ENCODE measurements at places on chromosomes 6 and 20.

- DNase-seq = no peak
Observed at GRCh38 chr6:115891111-115891669, 169.5 kb downstream of the FRK start.

DNA sequence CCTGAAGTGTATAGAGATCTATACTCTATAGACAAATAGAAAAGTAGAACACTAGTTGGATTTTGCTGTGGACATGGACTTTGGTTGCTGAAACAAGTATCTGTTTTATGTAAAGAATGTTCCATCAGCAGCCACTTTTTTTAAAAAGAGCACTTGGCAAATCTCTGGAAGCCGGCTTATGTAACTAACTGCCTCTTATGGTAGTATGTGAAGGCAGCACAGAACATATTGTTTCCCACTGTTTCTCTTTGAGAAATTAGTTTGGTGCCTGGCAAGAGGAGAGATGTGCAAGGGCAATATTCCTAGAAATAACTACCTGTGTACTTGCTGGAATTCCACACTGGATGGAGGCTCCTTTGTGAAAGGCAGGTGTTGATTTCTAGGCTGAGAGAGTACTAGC is 242.3 kb upstream of the PREP start:
- no peak for DNase-seq

GRCh38 chr6:122839472-122839871 is 50.4 kb downstream of the SMPDL3A start:
- no peak for DNase-seq

- no peak for DNase-seq
Observed at GRCh38 chr6:2961506-2961905, 9.9 kb downstream of the SERPINB6 start.

GRCh38 chr6:87945966-87946365 is 101.7 kb upstream of the SPACA1 start:
- DNase-seq = no peak

DNA sequence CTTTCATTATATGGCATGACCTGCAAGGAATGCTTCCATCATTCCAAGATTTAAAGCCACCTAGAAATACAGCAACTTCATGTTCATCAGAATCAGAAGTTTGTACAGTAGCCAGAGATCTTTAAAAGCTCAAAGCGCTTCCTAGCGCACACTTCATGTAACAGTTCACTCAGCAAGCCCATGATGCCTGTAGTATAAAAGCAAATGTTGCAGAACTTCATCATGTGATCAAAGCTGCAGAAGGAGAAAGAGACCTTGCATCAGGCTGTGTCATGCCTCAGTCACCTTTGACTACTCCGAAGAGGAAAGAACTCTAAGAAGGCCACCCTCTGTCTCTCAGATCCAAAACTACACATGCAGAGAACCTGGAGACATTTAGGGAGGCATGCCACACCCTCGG is 78.5 kb downstream of the AGPAT4 start:
- DNase-seq = no peak

- DNase-seq = no peak
Observed at GRCh38 chr6:2797564-2798031, 32.4 kb downstream of the WRNIP1 start.

- DNase-seq = no peak
Observed at GRCh38 chr20:53948383-53949318, 121.7 kb downstream of the BCAS1 start.

DNA sequence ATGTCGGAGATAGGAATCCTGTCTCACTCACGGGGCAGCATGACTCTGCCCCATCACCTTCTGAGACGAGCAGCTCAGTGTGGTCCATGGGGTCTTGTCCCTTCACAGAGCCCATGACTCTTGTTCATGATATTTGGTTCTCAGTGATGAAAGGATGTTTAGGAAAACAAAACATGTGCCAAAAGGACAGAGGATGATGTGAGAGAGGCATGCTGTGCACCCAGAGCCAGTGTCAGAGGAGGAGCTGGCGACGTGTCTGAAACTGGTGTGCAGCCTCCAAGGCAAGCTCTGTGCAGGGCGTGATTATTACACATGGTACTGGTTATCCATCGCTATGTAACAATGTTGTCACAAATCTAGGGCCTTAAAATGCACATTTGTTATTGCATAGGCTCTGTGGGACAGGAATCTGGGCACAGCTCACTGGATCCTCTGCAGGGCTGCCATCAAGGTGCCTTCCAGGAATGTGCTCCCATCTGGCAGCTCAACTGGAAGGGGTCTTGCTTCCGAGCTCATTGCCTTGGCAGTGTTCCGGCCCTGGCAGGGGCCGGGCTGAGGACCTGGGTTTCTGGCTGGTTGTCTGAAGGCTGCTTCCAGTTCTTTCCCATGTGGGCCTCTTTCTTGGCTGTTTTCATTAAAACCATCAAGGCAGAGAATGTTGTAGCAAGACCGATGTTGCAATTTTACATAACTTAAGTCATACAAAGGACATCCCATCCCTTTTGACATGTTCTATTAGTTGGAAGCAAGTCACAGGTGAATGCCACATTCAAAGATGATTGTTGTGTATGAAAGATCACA is 175.4 kb downstream of the ERMARD start:
- DNase-seq = no peak

DNA sequence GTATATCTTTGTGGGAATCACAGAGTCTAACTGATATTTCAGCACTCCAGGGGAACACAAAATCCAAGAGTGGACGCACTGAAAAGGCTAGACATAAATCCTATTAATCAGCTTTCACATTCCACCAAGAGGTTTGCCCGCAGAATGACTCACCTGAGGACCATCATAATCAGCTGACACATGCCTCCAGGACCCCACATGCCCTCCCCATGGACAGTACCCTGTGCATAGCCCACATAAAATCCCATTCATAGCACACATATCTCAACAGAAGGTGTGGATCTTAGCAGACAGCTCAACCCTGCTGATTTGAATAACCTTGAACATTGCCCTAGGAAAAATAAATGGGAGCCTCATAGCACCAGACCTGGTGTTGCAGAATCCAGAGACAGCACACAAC is 246.8 kb upstream of the TENT5A start:
- DNase-seq = no peak

DNA sequence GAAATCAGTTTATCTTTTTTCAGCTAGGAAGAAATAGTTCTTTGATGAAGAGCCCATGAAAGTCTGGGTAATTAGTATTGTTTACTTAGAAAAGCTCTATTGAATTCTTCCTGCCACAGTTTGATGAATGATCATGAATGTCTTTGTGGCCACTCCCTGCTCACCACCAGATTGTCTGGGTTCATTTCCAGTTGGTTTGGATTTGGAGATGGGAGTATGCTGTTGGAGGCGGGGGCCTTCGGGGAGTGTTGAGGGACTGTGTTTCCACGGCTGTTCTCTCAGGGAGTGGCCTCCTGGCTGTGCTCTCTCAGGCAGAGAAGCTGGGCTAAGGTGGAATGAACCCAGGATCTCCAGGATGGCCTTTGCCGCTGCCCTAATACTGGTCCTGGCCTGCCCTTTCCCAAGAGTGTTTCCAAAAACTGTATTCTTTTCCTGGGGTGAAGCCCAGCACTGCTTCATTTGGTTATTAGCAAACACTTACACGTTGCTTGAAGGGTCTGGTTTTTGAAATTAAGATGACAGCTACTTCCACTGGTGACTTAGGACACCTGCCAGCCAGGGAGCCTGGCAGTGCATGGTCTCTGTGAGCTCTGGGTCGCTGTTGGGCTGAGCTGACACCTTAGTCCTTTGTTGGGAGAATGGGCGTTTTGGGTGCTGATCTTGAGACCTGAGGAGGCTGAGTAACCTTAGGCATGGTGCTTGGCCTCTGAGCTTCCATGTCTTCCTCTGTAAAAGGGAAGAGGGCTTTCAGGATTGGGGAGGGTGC is 23.2 kb downstream of the PRPF6 start:
- DNase-seq = no peak
